ENCODE measurements at places on chromosomes 2 and 18.

DNA sequence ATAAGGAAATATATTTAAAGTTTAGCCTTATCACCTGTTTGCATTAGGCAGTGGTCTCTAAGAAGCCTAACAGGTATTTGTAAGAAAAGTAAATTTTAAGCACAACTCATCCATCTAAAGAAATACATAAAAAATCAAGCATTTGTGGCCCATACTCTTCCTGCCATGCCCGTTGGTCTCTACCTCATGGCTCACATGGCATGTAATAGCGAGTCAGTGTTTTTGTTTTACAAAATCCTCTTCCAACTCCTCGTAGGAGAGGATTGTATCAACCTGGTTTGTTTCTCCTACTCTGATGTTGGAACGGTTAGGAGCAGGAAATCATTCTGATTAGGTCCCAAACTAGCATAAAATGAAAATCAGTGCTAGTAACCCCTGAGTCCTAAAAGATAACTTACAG lies 91.8 kb downstream of the FMNL2 start:
- no peak for DNase-seq

DNA sequence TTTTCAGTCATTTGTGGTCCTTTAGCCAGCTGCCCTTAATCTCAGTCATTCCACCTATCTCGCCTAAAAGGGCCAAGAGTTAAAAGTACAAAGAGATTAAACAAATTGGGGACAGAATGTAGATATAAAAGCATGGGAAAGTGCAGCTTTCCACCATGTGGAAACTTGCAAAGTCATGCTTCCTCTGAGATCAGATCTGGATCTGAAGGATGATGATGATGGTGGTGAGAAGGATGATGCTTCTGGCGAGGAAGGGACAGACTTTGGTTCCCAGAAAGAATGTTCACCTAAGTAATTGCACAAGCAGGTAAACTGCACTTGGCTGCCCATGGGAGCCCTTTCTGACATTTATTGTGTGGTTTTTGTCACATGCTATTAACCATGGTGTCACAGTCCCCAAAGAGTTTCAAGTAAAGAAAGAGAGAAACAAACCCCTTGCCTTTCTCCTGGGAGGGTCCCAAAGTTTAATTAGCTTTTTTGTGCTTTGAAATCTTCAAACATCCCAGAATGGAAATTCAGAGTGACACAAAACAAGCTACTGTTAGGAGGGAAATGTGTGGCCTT lies 34.7 kb downstream of the KLF7 start:
- no peak for DNase-seq

DNA sequence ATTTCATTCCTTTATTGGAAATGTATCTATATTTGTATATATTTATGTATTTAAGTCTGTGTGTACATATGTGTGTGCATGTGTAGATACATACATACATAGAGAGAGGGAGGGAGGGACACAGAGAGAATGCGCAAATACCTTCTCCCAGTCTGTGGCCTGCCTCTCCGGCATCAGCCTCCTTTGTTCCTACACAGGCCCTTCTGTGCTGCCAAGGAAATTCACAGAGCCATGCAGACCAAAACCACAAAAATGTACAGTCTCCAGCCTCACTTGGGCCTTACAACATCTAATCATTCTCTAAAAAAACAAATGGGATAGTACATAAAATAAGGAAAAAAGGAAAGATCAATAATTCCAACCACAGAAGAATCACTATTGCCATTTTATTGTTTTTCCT lies 8.8 kb upstream of the CRACDL start:
- no peak for DNase-seq

GRCh38 chr2:5538313-5538712 lies 153.9 kb upstream of the SOX11 start:
- DNase-seq = no peak

GRCh38 chr2:80370375-80371009 lies 65.9 kb upstream of the LRRTM1 start:
- DNase-seq = no peak

GRCh38 chr2:105789745-105790460 lies 45.2 kb downstream of the NCK2 start:
- no peak for DNase-seq

DNA sequence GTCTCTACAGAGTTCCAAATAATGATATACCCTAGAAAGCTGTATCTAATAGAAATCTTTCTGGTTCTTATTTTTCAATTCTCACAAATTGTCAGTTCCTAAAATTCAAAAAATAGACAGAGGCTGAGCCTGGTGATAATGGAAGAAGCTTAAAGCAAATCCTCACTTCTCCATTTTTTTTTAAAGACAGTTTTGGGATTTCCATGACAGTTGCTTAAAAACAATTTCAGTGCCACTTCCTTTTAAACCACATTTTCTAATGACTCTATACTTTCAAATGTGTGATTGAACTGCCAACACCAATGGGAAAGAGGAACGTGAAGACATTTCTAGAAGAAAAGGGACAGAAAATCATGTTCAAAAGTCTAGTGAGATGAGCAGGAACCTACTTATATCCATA lies 4.0 kb downstream of the GKN2 start:
- no peak for DNase-seq

- no peak for DNase-seq
These were observed 95.6 kb downstream of the EHBP1 start for GRCh38 chr2:62801110-62801509.

DNA sequence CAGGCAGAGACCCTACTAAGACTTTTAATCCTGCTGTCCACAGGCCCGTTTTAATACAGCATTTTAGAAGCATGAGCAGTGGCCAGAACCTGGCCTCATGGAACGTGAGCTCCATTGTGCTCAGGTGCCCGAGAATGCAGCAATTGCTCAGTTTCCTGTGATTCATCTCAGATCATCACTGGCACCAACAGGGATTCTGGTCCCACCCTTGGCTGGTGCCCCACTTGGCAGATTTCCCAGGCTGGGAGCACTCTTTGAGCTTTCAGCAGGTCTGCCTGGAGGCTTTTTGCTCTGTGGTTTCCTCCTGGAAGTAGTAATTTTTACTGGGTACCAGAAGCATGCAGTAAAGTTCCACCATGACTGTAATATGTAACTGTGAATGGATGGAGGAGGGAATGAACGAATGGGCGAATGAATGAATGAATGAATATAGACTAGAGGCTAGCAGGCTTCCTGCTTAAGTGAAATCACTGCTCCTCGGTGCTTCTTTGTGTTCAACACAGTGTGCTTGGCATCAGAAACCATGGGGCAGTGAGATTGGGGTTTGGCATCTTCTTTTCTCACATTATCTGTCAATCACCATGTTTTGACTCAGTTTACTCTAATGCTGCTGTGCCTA lies 312.9 kb downstream of the PRKCE start:
- peak; percentile 38 for DNase-seq

GRCh38 chr2:179487010-179487731 lies 222.5 kb upstream of the SESTD1 start:
- DNase-seq = no peak

DNA sequence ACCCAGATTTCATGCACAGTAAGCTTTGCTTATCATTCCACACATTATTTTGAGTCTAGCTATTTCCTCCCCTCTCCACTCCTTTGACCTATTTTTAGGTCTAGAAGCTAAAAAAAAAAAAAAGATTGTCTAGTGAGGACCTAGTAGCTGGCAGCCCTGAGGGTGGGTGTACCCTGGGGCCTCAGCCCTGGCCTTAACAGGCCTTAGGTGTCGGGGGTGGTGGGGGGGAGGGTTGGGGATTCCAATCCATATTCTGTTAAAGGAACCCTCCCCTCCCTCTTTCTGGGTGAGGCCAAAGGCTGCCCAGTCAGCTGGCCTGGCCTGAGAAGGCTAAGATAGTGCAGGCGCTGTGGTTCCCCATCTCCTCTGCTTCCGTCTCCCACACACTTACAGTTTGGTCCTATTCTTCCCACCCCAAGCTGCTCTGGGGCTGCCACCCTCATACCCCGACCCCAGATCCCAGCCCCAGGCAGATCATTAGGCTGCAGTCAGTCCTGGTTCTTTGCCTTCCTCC lies 65.5 kb upstream of the HK2 start:
- DNase-seq = no peak

DNA sequence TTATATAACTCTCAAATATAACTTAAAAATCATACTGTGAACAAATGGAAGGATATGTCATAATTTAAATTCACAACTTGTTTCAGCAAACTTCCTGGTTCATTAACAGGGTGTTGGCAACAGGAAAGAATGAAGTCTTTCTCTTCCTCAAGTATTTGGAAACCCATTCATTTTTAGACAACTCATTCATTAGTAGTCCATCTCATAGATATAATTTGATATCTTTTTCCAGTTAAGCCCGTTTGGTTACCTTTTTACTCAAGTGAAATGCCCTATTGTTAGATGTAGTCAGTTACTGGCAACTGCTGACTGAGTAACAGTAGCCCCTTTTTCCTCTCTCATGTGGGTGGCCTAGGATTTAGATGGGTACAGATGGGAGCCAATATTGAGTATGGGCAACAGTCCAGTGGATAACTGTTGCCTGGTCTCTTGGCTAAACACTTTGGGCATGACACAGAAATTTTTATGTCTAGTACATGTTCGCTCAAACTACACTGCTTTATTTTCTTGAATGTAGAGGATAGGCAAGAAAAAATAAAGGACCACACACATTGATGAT lies 4.6 kb upstream of the UGP2 start:
- no peak for DNase-seq

DNA sequence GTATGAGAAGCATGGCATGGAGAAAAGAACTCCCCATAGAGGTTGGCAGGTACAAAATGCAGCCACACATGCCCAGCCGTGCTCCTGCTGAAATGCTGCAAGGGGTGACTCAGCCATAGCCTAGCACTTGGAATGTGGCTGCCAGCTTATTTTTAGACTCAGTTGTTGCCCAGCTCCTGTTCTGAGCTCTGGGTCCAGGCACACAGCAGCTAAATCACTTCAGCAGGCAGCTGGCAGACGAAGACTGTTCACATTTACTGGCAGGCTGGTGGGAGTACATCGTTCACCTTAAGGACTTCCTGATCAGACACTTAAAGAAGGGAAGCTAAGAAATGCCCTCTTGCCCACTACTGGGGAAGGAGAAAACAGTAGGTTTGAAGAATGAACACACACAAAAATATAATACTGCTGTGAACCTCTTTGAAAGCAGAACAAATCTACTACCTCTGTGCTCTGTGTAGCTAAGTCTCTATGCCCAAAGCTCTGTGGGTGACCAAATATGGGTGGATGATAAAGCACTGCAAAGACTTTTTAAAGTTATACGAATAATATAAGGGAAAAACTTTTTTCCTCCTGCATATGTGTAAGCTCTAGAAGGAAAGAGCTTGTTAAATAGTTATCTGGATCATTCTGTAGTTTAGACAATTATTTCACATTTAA lies 146.1 kb downstream of the LNPK start:
- no peak for DNase-seq

DNA sequence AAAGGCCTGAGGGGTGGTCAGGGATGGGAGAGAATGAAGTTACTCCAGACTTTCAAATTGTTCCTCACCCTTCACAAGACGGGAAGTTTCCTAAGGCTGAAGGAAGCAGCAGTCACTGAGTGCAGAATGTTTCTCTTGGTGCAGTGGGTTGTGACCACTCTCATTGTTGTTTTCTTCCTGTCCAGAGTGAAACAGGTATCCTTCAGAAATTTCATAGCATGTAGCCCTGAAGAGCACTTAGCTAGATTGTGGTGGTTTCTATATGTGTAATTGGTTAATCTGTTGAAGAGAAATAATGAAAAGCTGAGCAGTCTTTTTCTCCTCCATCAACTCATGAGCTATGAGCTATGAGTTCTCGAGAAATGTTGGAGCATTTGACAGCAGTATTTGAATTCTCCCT lies 96.8 kb downstream of the GPD2 start:
- DNase-seq = no peak

DNA sequence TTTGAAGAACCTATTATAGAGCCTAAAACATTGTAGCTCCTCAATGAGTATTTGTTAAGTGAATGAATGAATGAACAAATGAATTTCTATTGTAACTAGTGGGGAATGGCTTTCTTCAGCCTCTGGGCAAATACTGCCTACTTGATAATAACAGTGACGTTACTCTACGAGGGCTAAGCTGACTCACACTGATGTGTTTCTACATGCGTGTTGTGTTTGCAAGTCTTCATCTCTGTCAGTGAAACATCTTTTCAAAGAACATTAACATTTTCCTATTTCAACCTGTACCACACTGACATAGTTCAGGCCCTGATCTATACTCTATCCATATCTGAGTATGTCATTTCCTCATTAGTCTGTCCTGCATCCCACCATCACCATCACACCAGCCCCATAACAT lies 319.9 kb upstream of the ACVR2A start:
- no peak for DNase-seq
